ENCODE measurements at places on chromosomes 7 and 10.

DNA sequence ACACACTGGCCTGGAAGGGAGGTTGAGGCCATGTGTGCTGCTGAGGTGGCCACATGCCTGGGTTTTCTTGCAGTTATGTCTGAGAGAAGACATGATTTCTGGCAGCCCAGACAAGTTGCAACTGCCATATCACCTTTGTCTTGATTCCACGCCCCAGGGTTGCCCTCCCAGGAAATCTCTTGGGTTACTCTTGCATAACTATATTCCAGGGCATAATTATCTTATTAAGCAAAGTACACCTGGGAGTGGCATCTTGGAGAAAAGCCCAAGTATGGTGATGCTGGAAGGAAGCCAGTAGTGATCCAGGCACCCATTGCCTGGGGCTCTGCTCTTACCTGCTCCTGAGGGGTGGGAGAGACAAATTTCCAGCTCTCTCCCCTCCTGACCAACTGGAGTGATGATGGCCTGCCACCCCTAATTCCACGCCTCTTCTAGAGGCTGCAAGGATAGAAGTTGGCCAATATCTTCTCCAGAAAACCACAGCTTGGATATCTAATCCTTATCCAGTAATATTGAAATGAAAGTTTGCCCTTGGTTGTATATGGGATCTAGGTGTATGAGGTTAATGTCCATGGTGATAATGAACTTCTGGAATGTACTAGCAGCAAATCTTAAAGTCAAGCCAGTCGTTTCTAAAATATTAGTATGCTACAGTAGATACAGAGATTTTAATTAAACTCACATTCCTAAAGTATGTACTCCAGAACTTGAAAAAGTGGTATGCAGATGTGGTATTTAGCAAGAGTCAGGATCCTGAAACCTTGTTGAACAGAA, 5.0 kb downstream of the AKR1B10 start:
- no peak for DNase-seq

- no peak for DNase-seq
These were observed 29.3 kb downstream of the INPP5A start for GRCh38 chr10:132566892-132567291.

GRCh38 chr10:22557321-22557720, 157.1 kb downstream of the PIP4K2A start:
- DNase-seq = no peak

DNA sequence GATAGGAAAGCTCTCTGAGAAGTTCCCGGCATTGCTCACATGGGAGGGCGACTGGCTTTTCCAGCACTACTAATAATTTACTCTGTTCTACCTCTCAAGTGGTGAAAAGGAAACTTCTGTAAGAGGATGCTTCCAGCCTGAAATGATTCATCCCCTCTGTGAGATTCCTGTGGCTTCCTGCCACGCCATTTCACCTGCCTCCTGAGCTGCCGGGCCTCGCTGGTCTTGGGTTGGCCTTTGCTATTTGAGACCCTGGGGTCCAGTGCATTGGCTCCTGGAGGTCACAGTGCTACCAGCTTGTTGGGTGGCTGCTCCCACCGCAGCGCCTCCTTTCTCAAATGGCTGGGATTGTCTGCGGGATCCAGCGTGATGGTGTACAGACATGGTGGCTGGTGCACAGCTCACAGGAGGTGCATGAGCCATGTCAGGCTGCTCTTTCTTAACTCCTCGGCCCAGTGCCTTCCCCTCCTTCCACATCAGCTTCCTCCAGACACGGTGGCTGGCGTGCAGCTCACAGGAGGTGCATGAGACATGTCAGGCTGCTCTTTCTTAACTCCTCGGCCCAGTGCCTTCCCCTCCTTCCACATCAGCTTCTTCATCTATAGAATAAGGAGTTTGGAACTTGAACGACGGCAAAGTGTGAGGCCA, 42.9 kb upstream of the PCBD1 start:
- DNase-seq = no peak

DNA sequence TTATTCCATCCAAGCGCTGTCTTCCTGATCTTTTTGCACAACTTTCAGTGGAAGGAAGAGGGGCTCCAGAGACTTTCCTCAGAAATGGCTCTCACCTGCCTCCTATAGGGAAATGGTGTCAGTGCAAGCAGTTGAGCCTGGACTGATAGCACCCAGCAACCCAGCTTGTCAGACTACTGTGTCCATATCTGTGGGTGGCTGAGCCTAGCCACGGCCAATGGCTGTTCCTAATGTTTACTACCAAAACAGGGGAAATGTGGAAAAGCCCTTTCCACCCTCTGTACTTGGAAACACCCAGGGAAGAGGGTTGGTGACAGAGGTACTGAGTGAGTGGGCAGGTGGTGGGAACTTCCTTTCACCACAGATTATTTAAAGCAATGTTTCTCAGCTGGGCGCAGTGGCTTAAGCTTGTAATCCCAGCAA, 4.3 kb upstream of the YKT6 start:
- no peak for DNase-seq

DNA sequence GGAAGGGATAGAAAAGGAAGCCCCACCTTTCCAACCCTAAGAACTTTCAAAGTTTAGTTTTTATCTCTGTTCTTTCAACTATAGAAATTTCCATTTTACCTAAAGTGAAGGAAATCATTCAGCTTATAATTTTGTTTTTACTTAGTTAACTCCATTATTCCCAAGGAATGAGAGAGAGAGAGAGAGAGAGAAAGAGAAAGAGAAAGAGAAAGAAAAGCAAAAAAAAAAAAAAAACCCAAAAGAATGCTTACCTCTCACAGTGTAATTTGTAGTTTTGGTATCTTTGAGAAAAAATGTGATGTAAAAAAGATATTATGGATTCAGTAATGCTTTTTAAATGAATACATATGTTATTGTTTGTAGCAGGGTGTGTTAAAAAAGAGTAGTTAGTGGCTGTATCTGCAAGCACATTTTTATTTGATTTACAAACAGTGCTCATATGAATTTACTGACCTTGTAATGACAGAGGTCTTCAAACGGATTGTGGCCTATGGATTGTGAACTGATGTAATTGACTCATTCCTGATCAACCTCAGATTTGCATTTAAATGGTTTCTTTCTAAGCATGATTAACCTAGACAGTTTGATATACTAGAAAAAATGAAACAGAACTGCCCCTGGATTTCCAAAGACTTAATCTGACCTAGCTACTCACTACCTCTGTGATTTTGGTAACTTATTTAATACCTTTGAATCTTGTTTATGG, 64.9 kb downstream of the LCOR start:
- DNase-seq = no peak

- no peak for DNase-seq
These were observed 28.2 kb downstream of the UBE2H start for GRCh38 chr7:129924602-129925001.

GRCh38 chr10:69434169-69434568, 17.1 kb upstream of the TSPAN15 start:
- no peak for DNase-seq

DNA sequence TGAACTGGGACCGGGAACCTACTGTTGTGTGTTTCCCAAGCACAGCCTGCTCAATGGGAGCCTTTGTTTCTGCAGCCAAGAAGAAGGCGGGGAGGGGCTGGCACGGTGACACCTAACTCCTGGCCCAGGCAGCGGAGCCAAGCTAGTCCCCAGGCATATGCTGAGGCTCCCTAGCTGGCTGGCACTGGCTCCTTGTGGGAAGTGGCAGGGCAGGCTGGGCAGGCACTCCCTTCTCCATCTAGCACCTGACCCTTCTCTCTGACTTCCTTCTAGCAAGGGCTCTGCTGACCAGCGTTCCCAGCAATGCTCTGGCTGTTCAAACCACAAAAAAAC, 325.0 kb downstream of the PLXNA4 start:
- DNase-seq = no peak

GRCh38 chr7:44769776-44770294, 21.2 kb downstream of the ZMIZ2 start:
- DNase-seq = no peak

GRCh38 chr7:125098377-125098970, 168.8 kb upstream of the POT1 start:
- DNase-seq = no peak

DNA sequence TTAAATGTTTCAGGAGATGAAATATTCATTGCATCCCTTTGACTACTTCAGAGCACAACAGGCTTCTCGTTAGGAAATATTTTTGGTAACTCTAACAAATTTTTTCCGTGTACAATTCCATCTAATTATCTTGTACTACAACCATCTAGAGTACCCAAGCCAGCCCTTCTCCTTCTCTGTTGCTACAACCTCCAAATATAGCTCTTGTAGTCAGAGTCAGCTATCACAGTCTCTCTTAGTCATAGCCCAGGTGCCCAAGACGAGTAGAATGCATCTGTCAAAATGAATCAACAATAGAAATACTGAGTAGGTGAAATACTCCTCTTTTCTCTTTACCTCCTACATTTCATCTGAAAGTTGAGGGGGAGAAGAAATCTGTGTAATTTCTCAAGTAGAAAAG, 74.0 kb downstream of the INHBA start:
- DNase-seq = no peak

- no peak for DNase-seq
These were observed 40.0 kb upstream of the RHEB start for GRCh38 chr7:151559557-151560183.

- no peak for DNase-seq
These were observed 6.6 kb upstream of the DEPP1 start for GRCh38 chr10:44985175-44985681.

GRCh38 chr7:103499976-103500375, 54.0 kb upstream of the SLC26A5 start:
- DNase-seq = no peak

GRCh38 chr7:142496545-142496991, 238.7 kb upstream of the PRSS58 start:
- DNase-seq = no peak

DNA sequence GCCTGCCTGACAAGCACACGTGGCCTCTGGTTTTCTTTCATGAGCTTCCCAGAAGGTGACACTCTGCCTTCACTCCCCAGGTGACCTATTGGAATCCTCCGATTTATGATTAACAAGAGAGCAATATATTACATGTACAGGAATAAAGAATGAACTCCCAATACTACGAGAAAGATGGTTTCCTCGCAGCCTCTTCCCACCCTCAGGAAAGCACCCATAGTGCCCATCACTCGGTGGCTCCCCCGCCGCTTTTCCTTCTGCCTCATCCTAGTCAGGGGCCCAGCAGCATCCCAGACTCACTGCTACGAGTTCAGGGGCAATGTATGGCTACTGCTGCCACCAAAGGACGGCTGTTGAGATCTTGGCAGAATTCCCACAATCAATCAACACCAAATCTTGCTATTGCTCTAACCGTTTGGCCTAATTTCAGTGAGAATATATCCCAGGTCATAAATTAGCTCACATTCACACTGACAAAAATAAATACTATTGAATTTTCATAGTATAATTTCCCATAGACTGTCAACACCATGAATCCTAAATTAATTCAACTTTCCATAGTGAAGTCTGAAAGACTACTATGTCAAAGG, 196.3 kb downstream of the TNS3 start:
- DNase-seq = no peak
